Transverse colon (tissue), 4 donors: ENCODE measurements at places on chromosomes 7 and 10. TPM values are rescaled to one million over a fixed set of nuclear protein-coding genes. Genes with fewer than 3 reads are reported as not detected.

DNA sequence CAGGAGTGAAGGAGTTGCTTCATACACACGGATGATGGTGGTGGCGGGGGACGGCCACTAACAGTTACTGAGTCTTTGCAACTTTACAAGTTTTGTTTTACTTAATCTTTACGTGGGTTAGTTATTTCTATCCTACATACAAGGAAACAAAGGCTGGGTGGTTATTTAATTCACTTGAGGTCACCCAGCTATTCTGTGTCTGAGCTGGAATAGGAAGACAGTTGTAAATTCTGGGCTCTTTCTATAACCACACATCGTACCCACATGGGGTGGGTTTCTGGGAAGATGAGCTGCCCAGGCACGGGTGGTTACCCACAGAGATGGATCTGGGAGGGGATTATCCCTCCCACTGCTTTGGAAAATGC lies 137.9 kb downstream of the ANLN start:
- no peak for DNase-seq

DNA sequence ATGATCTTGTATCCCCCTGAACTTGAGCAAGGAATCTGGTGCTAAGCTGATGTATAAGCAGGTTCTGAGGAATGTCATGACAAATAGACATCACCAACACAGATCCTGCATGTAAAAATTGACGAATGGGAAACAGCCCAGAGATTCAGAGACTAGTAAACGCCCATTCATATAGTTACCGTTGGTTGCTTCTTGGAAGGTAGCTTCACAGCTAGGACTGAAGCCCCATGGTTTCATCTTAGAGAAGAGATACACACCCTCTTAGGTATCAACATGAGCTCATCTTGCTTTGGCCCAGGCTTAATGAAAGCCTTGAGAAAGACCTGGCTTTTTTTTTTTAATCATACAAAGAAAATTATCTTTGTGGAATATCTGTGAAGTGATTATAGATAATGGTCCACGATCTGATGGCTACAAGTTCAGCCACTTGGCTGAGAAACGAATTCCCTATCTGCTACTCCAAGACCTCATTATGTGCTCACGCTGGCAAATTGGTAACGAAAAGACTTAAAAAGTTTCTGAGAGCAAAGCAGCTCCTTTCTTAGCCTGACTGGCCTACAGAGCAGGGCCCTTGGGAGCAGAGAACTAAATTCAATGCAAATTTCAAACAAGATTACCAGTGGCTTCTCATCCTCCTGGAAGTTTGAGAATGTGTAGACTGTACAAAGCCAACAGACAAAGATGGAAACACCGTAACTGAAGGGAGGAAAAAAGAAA lies 181.1 kb downstream of the NRP1 start:
- DNase-seq: no peak

- no peak for DNase-seq
Measured at GRCh38 chr7:121276313-121276712, 52.5 kb upstream of the WNT16 start.

The OR2A2 gene
- not detected for total RNA-seq

- no peak for DNase-seq
Measured at GRCh38 chr10:58209669-58210068, 58.0 kb downstream of the IPMK start.

The COL26A1 gene
- not detected for total RNA-seq

GRCh38 chr7:101875283-101875846 lies 57.9 kb downstream of the CUX1 start:
- no peak for DNase-seq

DNA sequence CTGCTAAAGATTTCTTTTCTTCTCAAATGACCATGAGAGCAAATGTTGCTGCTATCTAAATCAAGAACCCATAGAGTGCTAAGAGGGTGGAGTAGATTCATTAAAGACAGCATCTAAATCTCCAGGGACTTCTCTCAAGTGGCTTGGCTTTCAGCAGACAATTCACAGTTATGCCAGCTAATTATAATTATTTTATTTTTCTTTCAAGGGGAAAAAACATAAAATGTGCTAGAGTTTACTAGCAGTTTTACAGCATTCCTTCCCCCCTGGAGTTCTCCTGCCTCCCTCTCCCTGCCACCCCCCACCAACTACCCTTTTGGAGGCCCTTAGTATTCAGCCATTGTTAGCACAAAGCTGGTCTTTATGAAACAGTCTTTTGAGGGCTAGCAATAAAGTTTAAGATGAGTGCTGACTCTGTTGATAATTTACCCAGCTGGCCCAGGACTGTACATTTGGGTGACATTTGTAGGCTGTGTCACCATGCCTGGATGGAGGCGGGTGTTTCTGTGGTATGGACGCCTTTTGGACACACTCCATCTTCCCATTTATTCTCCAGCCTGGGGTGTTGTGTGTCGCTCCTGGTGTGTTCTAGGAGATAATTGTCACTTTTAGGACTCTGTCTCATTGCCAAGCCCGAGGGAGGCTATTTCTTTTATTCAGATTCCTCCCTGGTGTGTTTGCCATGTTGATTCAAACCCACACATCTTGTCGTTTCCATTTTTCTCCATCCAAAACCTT lies 160.2 kb downstream of the CREB5 start:
- no peak for DNase-seq

- DNase-seq: no peak
Measured at GRCh38 chr10:127755753-127756152, 18.8 kb downstream of the FOXI2 start.

DNA sequence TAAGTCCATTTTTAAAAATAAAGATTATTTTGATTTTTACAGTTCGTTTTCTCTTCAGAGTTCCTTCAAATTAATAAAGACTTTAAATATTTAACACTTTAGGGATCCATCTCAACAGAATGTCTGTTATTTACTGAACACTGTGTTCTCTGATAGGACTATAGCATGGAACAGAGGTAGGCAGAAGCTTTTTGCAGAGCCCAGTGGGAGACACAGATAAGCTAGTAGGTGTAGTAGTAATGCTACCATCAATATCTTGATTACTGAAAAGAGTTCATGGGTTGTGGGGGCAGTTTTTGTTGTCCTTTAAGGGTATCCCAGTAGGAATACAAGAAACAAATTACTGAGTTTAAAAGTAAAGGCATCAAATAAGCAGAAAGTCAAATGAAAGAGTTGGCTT lies 140.5 kb downstream of the HBP1 start:
- no peak for DNase-seq

DNA sequence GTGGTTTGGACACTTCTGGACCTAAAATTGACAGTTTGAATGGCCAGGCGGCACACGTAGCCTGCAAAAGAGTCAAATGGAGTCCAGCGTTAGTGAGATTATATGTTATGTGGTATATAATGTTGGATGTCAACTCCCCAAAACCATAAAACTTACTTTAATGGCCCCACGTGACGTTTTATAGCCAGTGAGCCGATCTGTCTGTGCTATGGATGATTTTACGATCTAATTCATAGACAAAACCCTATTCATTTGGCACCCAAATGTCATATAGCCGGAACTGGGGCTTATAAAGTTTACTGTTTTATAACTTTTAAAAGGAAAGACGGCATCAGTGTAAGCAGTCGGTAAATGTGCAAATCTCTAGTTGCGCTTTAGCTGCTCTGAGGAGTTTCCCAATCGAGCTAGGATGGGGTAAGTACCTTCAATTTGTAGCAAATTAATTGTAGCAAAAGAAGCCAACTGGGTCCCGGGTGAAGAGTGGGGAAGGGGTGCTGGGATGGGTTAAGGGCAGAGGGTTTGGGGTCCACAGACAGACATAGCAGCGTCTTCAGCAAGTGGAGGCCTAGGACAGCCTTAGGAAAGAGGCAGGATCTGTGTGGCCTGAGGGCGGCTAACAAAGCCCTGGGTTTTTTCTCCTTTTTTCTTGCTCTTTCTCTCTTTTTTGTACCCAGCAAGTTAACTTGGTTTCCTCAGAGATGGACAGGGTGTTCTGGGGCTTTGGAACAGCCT lies 3.2 kb downstream of the HOXA5 start:
- peak; percentile 68 for DNase-seq

The GRB10 gene
- 13.7 TPM for total RNA-seq

The DRGX gene
- total RNA-seq: 0.32 TPM

DNA sequence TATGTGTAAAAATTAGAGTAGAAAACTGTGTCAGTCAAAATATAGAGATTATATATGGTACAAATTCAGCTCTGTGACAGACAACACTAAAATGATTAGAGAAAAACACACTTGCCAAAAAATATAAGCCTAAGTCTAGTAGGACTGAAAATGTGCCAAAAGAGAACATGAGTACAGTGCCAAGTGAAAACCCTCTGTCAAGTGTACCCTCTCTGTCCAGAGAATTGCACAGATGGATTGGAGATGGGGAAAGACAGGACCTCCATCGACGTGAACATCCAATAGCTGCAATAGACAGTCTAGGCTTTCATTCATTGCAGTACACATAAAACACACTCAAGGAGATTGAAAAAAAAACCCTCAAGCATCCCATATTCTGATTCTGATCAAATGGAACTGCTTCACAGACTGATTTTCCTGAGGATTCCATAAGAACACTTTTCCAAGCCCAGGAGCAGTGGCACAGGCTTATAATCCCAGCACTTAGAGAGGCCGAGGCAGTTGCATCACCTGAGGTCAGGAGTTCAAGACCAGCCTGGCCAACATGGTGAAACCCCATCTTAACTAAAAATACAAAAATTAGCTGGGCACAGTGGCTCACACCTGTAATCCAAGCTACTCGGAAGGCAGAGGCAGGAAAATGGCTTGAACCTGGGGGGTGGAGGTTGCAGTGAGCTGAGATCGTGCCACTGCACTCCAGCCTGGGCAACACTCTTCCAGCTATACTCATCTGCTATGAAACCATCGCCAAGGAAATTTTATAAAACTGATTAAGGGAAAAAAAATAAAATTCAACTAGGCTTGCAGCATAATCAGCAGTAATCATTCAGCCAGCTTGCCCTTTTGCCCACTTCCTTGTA lies 110.0 kb upstream of the TRIM24 start:
- no peak for DNase-seq

DNA sequence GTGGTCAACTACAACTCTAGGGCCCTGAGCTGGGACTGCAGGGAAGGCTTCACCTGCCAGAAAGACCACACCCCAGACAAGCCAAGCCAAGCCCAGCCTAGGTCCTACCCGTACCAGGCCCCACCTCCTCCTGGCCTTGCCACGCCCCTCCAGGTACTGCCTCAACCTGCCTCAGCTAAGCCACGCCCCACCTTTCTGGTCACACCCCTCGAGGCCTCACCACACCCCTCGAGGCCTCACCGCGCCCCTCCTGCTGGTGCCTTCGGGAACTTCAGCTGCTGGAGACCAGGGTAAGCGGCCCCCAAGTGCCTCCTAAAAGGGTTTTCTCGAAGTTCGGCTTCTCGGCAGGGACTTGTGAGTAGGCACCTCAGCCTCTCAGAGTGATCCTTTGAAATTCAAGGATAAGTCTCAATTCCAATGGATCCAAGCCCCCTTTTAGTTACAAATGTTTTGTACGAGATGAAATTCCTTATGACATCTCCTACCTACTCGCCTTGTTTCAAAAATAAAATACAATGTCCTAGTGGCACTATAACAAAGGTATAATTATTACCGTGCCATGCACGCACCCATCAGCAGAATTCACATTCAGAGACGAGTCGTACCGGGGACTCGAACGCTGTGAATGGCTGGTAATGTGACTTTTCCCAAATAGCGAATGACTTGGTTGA lies 171.2 kb downstream of the ARHGAP21 start:
- peak; percentile 79 for DNase-seq

The DGKI gene
- total RNA-seq: not detected

DNA sequence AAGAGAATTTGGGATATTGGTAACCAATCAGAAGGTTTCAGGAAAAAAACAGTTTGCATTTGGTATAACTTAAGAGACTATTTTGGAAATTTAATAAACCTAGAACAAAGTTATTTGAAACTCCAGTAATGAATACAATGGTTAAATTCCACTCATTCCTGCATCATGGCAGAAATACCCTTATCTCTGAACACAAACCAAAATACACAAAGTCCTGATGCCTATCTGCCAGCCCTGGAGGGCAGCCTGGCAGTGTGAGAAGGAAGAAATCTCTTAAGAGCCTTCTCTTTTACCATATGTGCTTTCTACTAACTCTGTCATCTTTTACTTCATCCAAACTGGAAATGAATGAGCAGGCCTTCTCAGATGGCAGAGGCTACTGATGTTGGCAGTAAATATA lies 147.1 kb upstream of the LYZL1 start:
- DNase-seq: no peak

The MMP21 gene
- 1.00 TPM for total RNA-seq

- no peak for DNase-seq
Measured at GRCh38 chr7:43112941-43113621, 634 bp downstream of the HECW1 start.

DNA sequence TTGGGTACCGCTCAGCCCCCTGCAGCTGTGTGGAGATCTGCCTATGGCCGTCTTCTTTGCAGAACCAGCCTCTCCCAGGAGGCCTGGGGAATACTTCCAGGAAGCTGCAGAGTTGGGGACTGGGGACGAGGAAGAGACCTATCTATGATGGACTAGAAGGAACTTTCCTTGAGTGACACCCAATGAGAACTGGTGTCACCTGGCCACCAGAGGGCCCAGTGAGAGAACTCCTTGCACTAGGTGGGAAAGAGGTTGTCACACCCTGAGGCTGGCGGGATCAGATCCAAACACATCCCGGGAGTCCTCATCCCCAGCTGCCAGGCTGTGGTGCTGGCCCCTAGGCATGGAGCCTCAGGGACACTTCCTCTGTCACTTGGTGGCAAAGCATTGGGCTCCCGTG lies 4.9 kb upstream of the GRID2IP start:
- DNase-seq: peak; percentile 17

The AFAP1L2 gene
- 13.5 TPM for total RNA-seq

DNA sequence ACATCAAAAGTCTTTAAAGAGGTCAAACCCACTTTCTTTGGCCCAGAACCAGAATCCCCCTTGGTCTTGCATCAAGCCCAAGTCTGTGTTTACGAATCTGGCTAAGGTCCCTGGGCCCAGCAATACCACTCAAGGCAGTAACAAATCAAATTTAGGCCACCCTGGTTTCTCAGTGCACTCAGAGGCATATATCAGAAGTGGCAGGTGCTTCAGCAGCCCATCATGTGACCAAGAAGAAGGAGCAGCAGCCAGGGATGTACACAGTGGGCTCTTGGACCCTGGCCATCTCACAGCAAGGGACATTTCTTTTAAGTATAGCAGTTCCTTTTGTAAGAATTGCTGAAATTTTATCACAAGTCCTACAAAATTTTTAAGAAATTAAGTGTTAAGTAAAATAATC lies 7.3 kb upstream of the SLC25A13 start:
- no peak for DNase-seq

GRCh38 chr7:126569402-126569801 lies 683.3 kb downstream of the GRM8 start:
- DNase-seq: no peak

GRCh38 chr10:69383558-69383957 lies 33.2 kb downstream of the TACR2 start:
- DNase-seq: no peak

The NPC1L1 gene
- total RNA-seq: not detected

DNA sequence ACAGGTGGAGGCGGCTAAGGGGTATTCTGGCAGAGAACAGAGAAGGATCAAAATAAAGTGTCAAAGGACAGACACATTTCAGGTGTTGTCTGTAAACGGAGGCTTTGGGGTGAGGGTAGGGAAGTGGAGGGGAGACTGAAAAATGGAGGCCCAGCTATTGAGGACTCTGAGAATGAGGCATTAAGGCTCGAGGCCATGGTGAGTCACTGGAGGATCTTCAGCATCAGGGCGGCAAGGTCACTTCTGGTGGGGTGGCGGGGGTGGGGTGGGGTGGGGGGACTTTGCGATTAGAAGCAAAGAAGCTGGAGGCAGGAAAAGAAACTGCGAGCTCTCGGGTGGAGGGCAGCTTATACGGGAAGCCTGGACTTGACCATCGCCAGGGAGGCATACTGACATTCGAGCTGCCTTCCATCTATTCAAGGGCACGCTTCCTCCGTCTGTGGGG lies 58.4 kb upstream of the PCGF5 start:
- no peak for DNase-seq

GRCh38 chr7:27237735-27238334 lies 4.8 kb upstream of the EVX1 start:
- DNase-seq: no peak
